Vagina (tissue), 2 donors: ENCODE measurements at places on chromosomes 5 and 9. TPM values are rescaled to one million over a fixed set of nuclear protein-coding genes. Genes with fewer than 3 reads are reported as not detected.

DNA sequence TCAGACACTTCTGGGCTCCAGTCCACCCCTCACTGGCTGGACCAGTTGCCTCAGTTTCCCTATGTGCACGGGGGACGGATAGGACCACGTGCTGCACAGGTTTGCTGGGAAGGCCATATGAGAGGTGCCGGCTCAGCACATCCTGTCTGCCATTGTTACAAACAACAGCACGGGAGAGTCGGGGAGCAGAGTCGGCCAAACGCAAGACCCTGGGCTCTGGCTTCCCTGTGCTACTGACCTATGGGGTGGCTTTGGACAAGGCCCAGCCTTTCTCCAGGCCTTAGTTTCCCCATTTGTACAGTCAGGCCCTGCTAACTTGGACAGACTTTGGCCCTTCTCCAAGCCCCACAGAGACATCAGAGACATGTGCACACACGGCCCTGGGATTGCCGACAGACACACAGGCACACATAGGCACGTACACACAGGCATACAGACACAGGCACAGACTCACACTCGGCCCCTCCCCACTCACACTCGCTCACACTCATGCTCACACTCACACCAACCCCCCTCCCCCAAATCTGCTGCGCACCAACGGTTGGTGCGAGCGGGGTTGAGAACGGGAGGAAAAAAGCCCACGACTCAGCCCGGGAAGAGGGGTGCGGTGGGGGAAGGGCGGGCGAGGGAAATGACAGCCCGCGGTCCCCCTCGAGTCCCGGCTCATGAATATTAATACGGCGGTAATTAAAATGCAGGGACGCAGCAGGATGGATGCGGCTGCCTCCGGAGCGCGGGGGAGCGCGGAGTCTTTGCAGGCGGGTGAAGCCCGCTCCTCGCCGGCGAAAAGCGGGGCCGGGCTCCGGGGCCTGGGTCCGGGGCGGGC, 133.0 kb downstream of the C9orf50 start:
- no peak for DNase-seq

DNA sequence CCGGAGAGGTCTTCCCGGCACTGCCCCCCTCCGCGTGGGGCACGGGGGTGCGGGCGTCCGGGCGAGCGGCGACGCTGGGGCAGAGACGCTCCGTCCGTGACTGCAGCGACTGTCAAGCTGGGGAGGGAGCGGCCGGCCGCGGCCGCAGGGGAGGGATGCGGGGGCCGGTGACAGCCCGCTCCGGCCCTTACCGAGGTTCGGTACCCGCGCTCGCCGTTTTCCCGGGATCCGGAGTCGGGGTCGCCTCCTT, 400 bp downstream of the KDM4C start:
- no peak for DNase-seq

DNA sequence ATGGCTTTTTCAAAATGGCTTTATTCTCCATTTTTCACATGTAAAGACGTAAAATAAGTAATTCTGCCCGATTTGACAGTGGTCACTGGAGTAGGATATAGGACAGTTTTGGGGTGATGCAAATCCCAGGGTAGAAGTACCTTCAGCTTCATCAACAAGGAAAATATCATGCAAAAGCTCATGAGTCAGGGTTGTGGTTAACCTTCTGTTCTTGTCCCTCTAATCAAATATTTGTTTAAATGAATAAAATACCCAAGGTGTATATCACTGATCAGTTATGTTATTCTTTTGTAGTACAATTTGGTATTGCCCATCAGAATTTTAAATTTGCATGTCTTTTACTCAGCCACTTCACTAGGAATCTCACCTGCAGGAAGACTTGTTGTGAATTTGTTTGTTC, 40.0 kb downstream of the FBXL7 start:
- DNase-seq: no peak

- DNase-seq: no peak
Measured at GRCh38 chr5:115428248-115428647, 116.3 kb downstream of the FEM1C start.

- DNase-seq: no peak
Measured at GRCh38 chr9:91419222-91420191, 4.1 kb downstream of the NFIL3 start.

GRCh38 chr5:172575816-172576545, 65.1 kb upstream of the NEURL1B start:
- no peak for DNase-seq

GRCh38 chr9:69476797-69477196, 151.8 kb downstream of the ENTREP1 start:
- peak; percentile 43 for DNase-seq

DNA sequence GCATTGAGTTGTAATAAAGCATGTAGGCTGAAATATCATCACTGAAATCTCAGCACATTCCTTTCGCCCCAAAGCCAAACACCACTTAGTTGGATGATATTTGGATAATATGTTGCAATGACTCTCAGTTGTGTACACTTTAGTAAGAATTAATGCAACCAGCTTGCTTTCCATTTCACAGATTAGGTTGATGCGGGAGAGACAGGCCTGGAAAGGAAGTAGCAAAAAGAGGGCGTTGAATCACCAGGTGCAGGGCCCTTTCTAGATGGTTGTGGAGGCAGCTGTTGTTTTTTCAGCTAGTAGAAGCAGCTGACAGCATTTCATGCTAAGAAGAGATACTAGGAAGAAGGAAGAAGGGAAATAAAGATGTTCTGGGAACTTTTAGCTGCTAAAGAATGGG, 30.9 kb downstream of the DMRT3 start:
- no peak for DNase-seq

Gene WWC1
- total RNA-seq: 18.7 TPM

Gene IFNB1
- total RNA-seq: not detected

Gene C5orf52
- total RNA-seq: not detected

Gene ELAVL2
- total RNA-seq: 2.2 TPM
